Activated gamma-delta T cell treated with Interleukin-2 at 50 U/mL for 16 hours (primary cell): ENCODE measurements at places on chromosomes 6 and 20.
A peak's percentile ranks its signal among the peaks of the same experiment; 100 is the strongest.

DNA sequence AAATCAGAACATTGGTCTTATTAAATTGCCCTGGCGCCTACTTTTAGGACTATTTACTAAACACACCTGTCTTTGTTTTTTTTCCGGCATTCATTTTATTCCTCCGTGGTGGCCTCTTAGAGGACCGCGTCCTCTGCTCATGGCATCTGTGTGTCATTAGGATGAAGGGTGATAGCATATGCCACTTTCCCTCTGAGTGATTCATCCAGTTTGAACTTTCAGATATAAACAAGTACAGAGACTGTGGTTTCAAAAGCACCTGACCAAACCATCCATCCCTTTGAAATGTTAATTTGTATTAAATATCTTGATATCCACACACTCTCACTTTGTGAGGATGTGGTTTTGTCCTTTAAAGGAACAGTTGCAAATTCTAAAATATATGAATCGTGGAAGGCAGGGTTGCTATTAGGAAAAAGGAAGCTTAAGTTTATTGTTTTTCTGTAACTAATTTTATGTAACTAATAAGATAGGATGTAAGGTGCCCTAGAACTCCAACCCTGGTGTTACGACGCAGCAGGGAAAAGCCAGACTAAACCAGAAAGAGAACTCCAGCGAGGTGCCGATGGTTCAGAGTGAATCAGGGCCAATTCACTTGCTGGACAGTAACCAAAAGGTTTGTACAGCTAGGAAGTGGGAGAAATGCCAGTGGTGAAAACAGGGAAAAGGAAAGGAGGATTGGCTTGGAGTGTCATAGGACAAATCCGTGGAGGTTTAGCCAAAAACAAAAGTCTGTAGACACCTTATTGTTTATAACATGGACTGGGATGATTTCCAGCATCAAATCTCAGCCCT, 98.7 kb downstream of the SHLD1 start:
- no peak for DNase-seq

- DNase-seq: no peak
These were observed 37.4 kb upstream of the SIRT5 start for GRCh38 chr6:13536796-13537526.

- DNase-seq: no peak
These were observed 306.7 kb upstream of the SASH1 start for GRCh38 chr6:148035806-148036390.

- no peak for DNase-seq
These were observed 8.6 kb upstream of the HIVEP2 start for GRCh38 chr6:142953373-142954273.

DNA sequence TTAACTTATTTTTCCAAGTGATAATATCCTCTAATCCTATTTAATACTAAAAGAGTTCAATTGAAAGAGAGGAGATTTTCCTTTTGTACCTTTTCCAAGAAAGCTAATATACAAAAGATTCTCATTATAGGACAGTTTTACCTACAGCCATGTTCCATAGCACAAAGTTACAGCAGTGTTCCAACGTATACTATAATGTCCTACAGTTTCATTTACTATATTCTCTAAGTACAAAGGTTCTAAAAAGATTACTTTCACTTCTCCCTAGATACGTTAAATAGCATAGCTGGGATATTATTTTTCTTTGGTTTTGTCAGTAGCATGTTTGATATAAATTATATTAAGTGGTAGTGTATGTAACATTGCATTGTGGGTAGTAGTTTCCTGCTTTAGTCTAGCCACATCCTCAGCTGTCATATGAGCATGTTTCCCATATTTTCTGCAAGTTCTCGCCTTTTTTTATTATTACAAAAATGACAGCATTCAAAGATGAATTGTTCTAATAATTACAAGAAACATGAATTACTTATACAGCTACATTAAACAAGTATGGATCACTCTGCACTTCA, 4.4 kb upstream of the RUNX2 start:
- no peak for DNase-seq

DNA sequence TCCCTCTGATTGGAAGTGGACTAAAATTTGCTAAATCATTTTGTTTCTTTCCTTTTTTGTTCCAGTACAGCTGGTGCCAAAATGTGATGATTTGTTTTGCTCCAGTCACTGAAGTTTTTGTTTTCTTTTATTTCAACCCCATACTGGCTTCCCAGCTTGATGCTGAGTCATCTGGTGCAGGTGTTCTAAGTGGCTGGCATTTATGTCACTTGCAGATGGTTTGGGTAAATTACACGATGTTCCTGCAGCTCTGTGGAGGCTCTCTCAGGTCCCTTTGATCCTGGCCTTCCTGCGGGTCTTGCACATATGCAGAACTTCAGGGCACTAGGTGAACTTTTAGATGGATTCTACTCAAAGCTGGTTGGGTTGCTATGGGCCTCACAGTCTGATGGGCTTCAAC, 577.7 kb downstream of the HAO1 start:
- DNase-seq: no peak

DNA sequence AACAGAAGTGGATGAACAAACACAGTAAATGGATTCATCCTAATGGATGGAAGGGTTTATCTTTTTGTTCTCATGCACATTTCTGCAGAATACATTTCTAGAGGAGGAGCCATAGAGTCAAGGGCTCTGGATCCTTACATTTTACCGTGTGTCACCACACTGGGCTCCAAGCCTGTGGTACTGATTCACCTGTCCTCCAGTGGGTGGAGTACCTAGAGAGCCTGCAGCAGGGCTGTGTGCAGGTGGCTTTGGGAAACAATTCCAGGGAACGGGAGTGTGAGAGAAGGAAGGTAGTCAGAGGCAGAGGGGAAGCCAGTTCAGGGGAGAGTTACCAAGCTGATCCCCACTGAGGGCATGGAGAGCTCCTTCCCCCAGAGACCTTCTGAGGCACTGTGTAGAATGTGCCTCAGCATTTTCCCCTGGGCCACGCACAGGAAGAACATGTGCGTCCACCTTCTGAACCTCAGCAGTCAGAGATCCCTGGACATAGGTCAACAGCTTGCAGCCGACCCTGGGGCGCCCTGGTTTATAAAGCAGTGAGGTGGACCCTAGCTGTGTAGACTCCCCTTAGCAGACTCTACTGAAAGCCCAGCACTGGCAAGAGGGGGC, 85.3 kb upstream of the SLC22A23 start:
- DNase-seq: no peak

DNA sequence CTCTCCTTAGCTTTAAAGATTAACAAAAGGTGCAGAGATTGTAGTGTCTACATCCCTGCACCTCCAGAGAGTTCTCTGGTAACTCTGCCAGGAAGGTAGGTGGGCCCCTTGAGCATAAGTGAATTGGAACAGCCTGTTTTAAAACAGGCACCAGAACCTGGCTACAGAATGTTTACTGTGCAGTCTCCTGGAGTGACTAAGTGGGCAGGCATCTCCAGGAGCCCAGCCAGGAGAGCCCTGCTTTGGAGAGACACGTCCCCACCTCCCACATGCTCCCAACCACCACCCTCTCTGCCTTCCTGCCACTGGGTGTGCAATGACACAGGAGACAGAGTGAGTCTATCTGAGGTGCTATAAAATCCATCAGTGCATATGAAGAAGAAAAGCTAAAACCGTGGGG, 110.3 kb upstream of the EYA4 start:
- no peak for DNase-seq

DNA sequence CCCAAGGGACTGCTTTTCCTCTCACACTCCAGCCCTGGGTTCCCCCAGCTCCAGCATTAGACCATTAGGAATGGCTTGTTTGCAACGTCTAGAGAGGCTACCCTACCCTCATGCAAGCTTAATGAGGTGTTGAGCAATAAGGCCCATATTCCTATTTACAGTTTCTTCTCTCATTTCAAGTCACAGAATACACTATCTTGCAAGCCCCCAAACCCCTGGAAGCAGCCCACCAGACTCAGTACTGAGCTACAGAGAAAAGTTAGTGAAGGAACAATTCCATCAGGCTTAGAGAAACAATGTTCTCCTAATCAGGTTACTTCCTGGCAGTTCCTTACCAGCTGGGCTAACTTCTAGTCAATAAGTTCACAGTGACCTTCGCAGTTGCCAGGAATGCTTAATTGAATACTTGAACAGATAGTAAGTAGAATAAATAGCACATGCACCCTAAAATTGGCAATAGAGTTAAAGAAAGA, 606.5 kb upstream of the NOX3 start:
- no peak for DNase-seq

DNA sequence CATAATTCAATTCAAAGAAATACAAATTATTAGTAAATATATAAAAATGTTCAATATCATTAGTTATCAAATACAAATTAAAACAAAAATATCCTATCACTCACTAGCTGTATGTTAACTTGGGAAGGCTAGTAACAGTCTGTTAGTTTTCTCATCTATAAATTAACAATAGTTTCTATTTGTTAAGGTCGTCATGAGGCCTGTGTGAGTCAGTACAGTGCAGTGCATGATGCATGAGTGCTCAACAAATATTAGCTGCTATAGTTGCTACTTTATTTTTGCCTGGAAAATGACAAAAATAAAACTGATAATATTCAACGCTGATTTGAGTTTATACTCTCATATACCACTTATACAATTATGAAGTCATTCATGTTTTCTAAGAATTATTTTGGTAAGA, 401.6 kb upstream of the RUNX2 start:
- DNase-seq: no peak

DNA sequence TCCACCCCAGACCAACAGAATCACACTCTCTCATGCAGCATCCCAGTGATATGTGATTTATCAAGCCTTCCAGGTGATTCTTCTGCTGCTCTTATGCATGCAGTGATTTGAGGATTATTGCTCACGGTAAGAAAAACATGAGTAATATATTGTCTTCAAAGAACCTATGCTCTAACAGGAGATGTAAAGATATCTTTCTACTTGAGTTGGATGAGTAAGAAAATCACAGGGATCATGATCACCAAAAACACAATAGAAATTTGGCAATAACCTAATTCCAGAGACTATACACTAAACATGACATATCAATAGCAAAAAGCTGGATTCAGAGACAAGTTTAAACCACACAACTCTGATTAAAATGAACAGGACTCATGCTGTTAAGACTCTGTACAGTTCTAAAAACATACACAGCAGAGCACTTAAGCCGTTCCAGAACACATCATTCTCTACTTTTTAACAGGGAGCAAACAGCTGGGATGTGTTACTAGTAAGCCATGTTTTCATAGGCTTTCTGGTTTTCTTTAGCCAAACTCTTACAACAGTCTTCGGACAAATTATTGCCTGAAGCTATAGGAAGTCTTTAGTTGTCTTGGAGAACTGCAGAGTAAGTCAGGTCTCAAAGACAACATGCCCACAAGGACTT, 568.6 kb downstream of the HAO1 start:
- no peak for DNase-seq

DNA sequence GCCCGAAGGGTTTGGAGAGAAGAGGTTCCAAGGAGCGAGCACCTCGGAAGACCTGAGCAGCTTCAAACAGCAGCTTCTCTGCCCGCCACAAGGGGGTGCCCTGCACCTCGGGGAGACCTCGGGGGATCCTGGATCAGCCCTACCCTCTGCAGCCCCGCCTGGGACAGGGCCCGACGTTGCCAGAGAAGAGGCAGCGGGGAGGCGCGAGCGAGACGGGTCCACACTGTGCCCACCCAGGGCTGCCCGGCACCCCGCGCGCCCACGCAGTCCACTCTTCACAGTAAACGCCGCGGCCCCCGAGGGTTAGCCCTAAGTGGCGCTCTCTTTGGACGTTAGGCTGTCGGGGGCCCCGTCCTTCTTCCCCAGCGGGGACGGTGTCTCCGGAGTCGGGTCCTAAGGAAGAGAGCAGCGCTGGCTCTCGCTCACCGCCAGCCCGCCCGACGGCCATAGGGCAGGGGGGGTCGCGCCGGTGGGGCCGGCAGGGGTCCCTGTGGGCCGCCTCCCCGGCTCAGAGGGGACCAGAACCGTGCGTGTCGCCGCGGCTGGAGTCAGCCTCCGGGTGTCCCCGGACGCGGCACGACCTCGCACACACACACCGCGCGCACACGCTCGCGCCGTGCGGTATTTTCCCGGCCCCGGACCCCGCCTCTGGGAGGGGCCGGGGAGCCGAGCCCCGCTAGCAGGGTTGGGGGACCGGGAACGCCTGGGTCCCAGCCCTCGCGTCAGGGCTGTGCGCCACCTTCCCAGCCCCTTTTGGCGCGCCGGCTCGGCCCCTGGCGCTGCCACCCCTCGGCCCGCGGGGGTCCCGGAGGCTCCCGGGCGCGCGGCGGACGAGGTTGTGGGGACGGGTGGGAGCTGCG, 929 bp downstream of the CDH22 start:
- DNase-seq: peak; percentile 69

DNA sequence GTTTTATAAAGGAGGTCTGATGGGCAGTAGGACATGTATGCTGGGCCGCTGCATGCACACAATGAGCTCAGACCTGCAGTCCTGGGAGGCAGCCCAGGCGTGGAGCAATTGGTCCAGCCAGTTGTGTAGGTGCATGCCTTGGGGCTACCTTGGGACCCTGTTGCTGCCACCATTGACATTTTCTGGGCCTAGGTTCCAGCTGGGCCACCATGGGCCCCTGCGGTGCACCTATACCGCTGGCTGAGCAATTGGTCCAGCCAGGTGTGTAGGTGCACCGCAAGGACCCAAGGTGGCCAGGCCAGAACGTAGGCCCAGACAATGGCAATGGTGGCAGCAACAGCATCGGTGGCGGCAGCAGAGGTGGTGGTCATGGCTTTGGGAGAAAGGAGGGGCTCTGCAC, 143.9 kb downstream of the PXDC1 start:
- DNase-seq: no peak

GRCh38 chr6:1607516-1608221, 2.0 kb upstream of the FOXC1 start:
- DNase-seq: no peak

DNA sequence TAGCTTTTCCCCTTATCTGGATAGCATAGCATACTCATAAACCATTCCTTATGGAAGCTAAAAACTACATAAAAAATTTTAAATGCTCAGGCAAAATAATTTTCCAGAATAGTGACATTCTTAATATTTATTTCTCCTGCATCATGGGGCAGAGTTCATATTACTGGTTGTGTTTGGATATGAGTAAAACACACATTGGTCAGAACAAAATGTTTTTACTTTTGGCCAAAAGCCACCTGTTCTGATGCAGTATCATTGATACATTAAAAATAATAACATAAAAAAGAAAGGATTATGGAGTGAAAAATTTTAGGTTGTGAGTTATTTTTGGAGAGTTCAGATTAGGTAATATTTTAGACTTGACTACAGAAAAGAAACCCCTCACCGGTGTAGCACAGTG, 33.6 kb downstream of the TRAM2 start:
- DNase-seq: no peak

- DNase-seq: no peak
These were observed 80.2 kb downstream of the SYTL3 start for GRCh38 chr6:158729906-158730540.

DNA sequence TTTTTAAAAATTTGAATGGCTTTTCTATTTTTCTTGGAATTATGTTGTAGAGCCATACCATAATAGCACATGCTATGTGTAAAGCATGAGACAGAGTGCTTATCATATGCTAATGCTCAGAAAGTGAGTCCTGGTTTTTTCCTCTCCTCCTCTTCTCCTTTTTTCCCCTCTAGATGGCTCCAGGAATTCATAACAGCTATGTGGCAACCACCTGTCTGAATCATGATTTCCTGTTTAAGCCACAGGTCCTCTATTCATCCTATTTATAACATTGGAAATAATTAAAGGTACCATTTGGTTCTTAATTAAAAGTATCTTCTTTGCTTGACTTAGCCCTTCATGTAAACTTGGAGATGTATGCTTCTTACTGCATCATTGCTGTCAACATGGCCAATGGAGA, 260.0 kb upstream of the MAP3K7 start:
- no peak for DNase-seq
